ENCODE measurements at places on chromosomes 4 and X. TPM values are rescaled to one million over a fixed set of nuclear protein-coding genes. Genes with fewer than 3 reads are reported as not detected.

EVC2 gene
- 5.9 TPM for total RNA-seq

CLCN5 gene
- 5.9 TPM for total RNA-seq

RXFP1 gene
- not detected for total RNA-seq

SLC25A5 gene
- 216 TPM for total RNA-seq

RAB40AL gene
- 0.28 TPM for total RNA-seq

MAGEB10 gene
- not detected for total RNA-seq

IGFBP7 gene
- 33.2 TPM for total RNA-seq

LIMCH1 gene
- 2.9 TPM for total RNA-seq

KCNE5 gene
- 0.28 TPM for total RNA-seq

FAT1 gene
- total RNA-seq: 519 TPM

TNIP3 gene
- total RNA-seq: 0.28 TPM

AKAP4 gene
- total RNA-seq: not detected

XKRX gene
- total RNA-seq: 0.90 TPM

SSX1 gene
- not detected for total RNA-seq

GPAT3 gene
- 5.3 TPM for total RNA-seq

SLITRK4 gene
- not detected for total RNA-seq

ADAMTS3 gene
- 2.5 TPM for total RNA-seq

INTU gene
- 12.5 TPM for total RNA-seq

MXRA5 gene
- 1.1 TPM for total RNA-seq

NSG1 gene
- 0.56 TPM for total RNA-seq

ARAP2 gene
- 1.8 TPM for total RNA-seq

ADGRG2 gene
- under 0.01 TPM for total RNA-seq

UCP1 gene
- total RNA-seq: not detected

TIGD4 gene
- not detected for total RNA-seq

ASMTL gene
- 13.4 TPM for total RNA-seq

CLDN34 gene
- not detected for total RNA-seq

MOSPD2 gene
- 27.8 TPM for total RNA-seq

TSR2 gene
- 8.8 TPM for total RNA-seq

FMR1NB gene
- not detected for total RNA-seq

SMR3B gene
- not detected for total RNA-seq

SLC25A14 gene
- 17.2 TPM for total RNA-seq

VEGFC gene
- total RNA-seq: 26.9 TPM

XK gene
- under 0.01 TPM for total RNA-seq

TRIM61 gene
- total RNA-seq: 4.7 TPM

PDCL2 gene
- not detected for total RNA-seq

FAM241A gene
- total RNA-seq: under 0.01 TPM

RAB33A gene
- total RNA-seq: 1.6 TPM

NLGN3 gene
- 0.18 TPM for total RNA-seq

OPN1MW2 gene
- not detected for total RNA-seq

ODAPH gene
- not detected for total RNA-seq

NPY1R gene
- total RNA-seq: under 0.01 TPM

FOXR2 gene
- not detected for total RNA-seq

SYTL4 gene
- total RNA-seq: 2.3 TPM

DDX53 gene
- not detected for total RNA-seq

SYNPO2 gene
- total RNA-seq: 1.7 TPM

All from IMR-90 (cell line).